A549 (cell line): ENCODE measurements at places on chromosomes 2 and 18.

- DNase-seq: no peak
Observed at GRCh38 chr2:41830600-41830999, 217.2 kb upstream of the PKDCC start.

DNA sequence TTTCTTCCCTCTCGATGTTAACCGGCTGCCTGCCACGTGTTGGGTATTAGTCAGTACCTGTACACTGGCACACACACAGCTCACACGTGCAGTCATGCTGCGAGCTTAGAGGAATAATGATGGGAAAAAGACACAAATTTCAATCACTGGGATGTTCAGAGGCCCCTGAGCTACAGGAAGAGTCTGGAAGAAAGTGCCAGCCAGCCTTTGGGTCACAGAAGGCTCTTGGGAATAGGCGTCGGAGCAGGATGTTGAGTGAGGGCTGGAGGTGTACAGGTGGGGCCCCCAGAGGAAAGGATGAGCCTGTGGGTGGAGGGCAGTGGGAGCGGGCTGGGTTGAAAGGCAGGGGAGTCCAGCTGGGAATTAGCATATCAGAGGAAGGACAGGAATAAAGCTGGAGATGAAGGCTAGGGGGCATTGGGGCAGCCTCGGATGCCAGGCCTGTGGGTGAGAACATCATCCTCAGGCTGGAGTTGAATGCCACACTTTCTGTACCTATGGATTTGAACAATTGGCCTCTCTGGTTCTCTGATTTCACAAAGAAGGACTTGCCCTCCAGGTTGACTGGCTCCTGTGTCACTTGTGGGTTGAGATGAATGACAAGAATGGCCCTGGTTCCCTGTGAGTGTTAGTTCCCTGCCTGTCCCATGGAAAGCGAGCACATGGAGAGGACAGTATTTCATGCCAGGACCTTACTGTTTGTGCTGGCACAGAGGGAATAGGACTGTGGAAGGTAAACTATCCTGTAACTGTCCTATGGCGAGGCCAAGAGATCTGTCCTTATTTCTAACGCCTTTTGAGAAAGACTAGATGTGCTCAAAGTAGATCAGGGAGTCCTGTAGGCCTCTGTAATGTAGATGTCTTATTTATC, 40.6 kb downstream of the GREB1 start:
- DNase-seq: no peak

DNA sequence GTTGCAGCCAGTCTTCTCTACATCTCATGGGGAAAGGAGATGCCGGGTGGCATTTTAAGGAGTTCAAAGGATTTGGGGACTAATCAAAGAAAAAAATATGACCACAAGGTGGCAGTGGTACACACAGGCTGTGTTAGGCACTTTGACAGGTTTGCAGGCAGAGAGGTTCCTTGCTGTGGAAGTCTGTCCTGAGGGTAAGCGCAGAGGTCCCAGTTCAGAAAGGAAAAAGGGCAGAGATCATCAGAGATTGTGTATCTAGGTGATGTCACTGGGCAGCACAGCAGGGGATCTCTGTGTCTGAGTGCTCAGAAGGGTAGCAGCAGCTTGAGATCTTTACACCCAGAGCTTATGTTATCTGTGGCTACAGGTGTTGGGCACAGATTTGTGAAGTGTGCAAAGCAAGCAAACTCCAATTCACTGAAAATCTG, 231.4 kb downstream of the LRRTM1 start:
- DNase-seq: peak; percentile 4

DNA sequence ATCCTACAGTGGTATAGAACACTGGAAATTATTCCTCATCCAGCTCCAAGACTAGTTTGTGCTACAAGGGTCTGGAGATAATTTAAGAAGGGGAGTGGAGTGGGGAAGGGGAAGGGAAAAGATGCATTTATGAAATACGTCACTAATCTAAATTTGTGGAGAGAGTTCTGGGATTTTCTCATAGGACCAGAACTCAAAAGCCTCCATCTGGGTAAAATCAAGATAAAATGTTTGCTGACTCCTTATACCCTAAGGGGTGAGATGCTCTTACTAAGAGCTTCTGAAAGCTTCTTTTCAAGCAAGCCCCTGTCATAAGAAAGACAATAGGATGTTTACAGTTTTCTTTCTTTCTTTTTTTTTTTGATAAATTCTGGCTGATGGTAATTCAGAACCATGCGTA, 88.5 kb upstream of the RBMS1 start:
- DNase-seq: no peak
